ENCODE measurements at places on chromosomes 6 and 20. TPM values are rescaled to one million over a fixed set of nuclear protein-coding genes. Genes with fewer than 3 reads are reported as not detected.

OXT gene
- total RNA-seq, result 1.2 TPM

- H3K27ac ChIP-seq, result no peak overlapping the region
- DNase-seq, result no peak
- no peaks in the 10 kb centered on the region for H3K36me3 ChIP-seq
Measured at GRCh38 chr6:11977193-11977592, 34.9 kb upstream of the HIVEP1 start.

GRCh38 chr6:38057994-38058393, 238.5 kb downstream of the ZFAND3 start:
- DNase-seq, result no peak
- no peak overlapping the region for H3K4me3 ChIP-seq
- H3K36me3 ChIP-seq, result peaks cover 15% of the 10 kb centered on the region
- H3K27me3 ChIP-seq, result no peaks in the 10 kb centered on the region
- no peak overlapping the region for H3K27ac ChIP-seq
- H3K4me1 ChIP-seq, result peaks cover 9% of the 10 kb centered on the region

- no peak for DNase-seq
- H3K27ac ChIP-seq, result no peak overlapping the region
- no peak overlapping the region for H3K4me3 ChIP-seq
- H3K36me3 ChIP-seq, result peaks cover 4% of the 10 kb centered on the region
- peaks cover 9% of the 10 kb centered on the region for H3K4me1 ChIP-seq
Measured at GRCh38 chr20:9228774-9229450, 160.0 kb downstream of the PLCB4 start.

DNA sequence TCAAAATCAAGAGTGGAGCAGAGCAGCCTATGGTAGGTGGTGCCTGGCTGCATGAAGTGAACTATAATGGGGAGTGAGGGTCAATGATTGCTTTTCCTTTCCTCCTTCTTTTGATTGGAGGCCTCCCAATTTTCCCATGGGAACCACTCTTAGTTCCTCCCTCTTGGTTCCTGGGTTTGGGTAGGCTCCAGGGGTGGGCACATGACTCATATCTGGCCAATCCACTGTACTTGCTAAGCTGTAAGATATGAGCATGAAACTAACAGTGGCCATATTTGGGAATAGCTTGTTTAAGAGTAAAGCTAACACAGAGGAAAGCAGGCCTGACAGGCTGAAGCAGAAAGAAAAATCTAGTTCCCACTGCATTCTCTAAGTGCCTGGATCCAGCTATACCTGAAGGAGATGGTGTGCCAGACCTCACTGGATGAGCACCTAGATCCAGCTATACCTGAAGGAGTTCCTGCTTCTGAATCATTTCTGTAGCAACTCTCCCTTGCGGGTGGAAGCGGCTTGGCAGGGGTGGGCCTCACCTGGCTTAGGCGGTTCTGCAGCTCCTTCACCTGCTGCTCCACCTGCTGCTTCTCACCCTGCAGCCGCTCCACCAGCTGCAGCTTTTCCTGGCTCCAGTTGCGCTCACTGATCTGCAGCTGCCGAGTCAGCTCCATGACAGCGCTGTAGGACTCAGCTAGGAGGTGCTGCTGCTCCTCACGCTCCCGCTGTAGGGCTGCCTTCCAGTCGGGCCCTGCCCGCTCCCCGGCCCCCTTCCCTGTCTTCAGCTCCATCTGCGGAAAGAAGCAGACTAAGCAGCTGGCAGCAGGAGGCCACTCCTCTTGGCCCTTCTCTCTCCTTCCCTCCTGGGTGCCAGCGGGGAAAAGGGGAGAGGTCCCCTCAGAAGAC, 29.0 kb upstream of the DSN1 start:
- H3K36me3 ChIP-seq, result peaks cover 20% of the 10 kb centered on the region
- DNase-seq, result no peak
- H3K4me3 ChIP-seq, result no peak overlapping the region
- H3K27ac ChIP-seq, result no peak overlapping the region
- H3K27me3 ChIP-seq, result no peaks in the 10 kb centered on the region
- H3K4me1 ChIP-seq, result no peaks in the 10 kb centered on the region

DNA sequence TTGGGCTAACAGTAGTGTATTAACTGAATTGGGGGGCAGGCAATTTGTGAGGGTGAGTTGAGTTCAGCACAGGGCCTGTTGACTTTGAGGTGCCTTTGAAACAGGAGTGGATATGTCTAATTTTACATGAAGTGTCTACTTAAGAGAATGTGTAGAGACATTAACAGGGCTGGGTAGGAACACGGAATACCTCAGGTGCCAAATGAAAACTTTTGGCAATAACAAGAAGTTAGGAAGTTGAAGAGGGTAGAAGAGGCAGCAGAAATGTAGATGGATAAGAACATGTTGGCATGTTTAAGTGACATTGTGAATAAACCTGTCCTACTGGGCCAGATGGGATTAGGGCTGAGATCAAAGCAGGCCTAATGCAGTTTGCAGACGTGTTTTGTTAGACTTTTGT, 117.0 kb downstream of the SLC16A10 start:
- H3K27me3 ChIP-seq, result no peaks in the 10 kb centered on the region
- peaks cover 24% of the 10 kb centered on the region for H3K4me1 ChIP-seq
- H3K36me3 ChIP-seq, result peaks cover 5% of the 10 kb centered on the region
- H3K27ac ChIP-seq, result no peak overlapping the region
- DNase-seq, result no peak

GRCh38 chr6:56802584-56802983, 152.3 kb upstream of the BEND6 start:
- no peak overlapping the region for H3K27ac ChIP-seq
- H3K4me3 ChIP-seq, result no peak overlapping the region
- DNase-seq, result no peak
- no peaks in the 10 kb centered on the region for H3K27me3 ChIP-seq
- H3K4me1 ChIP-seq, result peaks cover 14% of the 10 kb centered on the region

HCK gene
- total RNA-seq, result not detected

SIGLEC1 gene
- not detected for total RNA-seq

DNA sequence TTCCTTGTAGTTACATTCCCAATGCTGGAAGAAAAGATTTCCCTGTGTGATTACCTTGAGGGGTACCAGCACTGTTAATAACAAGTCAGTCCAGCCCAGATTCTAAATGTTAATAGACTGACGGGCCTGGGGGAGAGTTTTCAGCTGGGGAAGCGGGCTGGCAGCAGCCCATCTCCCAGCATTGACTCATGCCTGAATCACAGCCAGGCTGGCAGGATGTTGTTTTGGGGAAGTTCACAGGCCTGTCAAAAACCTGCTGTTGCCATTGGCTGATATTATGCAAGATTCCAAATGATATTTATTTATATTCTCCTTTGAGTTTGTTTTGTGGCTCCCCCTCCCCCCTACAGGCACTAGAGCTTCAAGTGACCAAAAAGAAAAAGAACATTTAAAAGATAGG, 213.9 kb upstream of the CNR1 start:
- H3K27me3 ChIP-seq, result peaks cover 22% of the 10 kb centered on the region
- H3K4me1 ChIP-seq, result peaks cover 19% of the 10 kb centered on the region
- H3K4me3 ChIP-seq, result no peak overlapping the region
- no peaks in the 10 kb centered on the region for H3K36me3 ChIP-seq
- DNase-seq, result no peak

DNA sequence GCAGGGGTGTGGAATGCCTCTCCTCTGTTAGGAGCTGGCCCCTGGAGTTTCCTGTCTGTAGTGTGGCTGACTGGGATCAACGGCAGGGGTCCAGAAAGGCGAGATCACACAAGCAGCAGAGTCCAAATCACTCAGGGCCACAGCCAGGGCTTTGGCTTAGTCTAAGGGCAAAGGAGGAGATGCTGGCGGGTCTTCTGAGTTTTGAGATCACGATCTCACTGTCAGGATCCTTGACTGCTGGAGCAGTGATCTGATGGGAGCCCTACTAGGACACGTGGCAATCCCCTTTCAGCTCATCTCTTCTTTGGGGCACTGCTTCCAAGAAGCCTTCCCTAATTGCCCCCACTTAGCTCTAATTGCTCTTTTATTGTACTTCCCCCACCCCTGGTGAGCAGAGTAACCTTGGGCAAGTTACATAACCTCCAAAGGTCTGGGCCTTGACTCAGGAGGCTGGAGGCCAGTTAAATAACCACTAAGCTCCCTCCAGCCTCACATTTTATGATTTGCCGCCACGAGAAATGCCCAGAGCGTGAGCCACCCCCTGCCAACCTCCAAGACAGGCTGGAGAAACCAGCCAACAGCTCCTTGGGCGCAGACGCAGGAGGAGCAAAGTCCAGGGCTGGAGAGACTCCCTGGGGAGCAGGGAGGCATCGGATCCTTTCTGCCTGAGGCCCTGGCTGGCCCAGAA, 12.0 kb downstream of the KCNK5 start:
- peak overlapping the region; percentile 43 for H3K27ac ChIP-seq
- H3K4me3 ChIP-seq, result no peak overlapping the region
- peaks cover 4% of the 10 kb centered on the region for H3K36me3 ChIP-seq
- DNase-seq, result no peak
- peaks cover 3% of the 10 kb centered on the region for H3K27me3 ChIP-seq

DNA sequence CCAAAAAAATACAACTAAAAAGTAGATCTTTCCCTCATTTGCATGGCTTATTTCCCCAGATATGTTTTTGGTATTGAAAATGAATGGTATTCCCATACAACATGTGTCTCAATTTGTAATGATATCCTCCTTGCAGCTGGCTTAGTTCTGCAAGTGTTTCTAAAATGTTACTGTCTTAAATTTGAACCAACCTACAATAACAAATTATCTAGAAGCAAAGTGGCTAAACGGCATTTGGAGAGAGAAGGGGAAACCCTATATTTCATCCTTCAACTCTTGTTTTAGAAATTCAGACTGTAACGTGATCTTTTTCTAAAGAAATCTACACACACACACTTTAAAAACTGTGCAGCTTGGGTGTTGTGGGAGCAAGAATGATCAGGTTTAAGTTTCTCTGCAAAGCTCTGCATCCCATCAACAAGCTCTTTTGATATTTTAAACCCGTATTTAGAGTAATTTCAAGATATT, 153.0 kb downstream of the SOBP start:
- peaks cover 7% of the 10 kb centered on the region for H3K27me3 ChIP-seq
- no peak for DNase-seq
- H3K36me3 ChIP-seq, result no peaks in the 10 kb centered on the region
- H3K4me1 ChIP-seq, result peaks cover 39% of the 10 kb centered on the region
- H3K4me3 ChIP-seq, result no peak overlapping the region

HAO1 gene
- not detected for total RNA-seq
